ENCODE measurements at places on chromosomes 3 and 15.
A peak's percentile ranks its signal among the peaks of the same experiment; 100 is the strongest.

DNA sequence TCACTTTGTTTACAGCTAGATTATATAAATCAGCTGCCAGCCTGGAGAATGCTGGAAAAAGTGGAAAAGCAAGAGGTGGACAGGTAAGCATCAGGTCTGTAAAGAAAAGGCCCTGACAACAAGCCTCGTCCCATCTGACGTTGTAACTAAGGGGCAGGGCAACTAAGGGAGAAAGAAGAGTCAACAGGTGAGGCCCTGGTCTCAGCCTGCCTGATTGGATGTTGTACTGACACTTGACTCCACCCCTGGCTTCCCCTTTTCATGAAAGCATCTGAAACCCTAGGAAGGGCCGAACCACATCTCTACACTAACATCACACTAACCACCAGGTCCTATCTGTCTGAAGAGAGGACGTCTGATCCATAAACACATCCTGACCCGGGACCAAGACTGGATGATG is 357.6 kb upstream of the CFAP20DC start:
- DNase-seq = no peak

- no peak for DNase-seq
Observed at GRCh38 chr15:92102395-92102755, 248.9 kb downstream of the SLCO3A1 start.

DNA sequence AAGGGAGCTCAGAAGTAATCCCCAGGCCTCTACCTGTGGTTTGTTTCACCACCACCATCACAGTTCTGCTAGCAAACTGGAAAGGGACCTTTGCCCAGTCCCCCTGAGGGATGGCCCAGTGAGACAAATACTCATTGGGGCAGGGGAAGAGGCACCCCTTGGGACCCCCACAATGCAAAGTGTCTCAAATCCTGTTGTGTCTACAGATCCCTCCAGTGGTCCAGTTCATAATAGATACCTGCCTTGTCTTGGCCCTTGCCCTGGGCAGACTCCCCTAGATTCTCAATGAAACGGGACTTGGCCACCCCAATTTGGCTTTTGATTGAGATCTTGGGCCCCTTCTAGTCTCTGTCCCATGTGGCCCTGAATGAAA is 43.8 kb upstream of the RAB6B start:
- no peak for DNase-seq

- no peak for DNase-seq
Observed at GRCh38 chr15:52164631-52165265, 26.4 kb downstream of the GNB5 start.

DNA sequence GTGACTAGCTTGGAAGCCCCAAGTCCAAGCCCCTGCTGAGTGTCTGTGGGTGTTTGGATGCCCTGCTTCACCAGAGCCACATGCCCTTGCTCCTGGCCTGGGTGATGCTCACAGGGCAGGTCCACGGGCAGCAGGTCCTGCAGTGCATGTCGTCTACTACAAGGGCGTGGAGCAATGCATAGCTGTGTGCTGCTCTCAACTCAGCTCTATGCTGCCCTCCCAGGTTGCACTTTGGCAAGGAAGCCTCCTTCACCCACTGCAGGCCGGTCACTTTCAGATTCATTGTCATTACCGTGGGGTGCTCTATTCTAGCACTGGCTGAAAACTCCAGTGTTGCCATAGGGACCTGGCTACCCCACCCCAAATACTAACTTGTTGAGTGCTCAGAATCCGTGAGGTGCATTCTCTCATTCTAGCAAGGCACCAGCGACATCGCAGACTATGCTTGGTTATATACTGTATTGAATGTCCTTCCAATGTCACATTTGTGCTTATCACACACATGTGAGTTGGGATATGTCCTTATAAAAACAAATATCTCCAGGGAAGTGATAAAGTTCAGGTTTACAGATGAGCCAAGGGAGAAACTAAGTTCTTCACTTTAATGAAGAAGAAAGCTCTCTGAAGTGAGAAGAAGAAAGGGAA is 51.8 kb downstream of the GRAMD1C start:
- no peak for DNase-seq

- peak; percentile 51 for DNase-seq
Observed at GRCh38 chr3:155683344-155683720, 61.5 kb downstream of the PLCH1 start.

- DNase-seq = peak; percentile 42
Observed at GRCh38 chr15:101455291-101456025, 34.0 kb downstream of the PCSK6 start.

- peak; percentile 84 for DNase-seq
Observed at GRCh38 chr3:134366928-134367811, 7.1 kb downstream of the AMOTL2 start.

DNA sequence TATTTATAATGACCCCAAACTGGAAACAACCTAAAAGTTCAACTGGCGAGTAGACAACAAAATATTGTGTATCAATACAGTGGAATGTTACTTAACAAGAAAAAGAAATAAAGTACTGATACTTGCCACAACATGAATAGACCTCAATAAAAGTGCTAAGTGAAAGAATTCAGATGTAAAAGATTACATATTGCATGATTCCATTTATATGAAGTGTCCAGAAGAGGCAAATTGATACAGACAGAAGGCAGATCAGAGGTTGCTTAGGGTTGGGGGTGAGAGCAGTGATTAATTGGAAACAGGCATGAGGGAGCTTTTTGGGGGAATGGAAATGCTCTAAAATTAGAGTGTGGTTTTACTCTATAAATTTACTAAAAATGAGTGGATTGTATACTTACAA is 183.3 kb downstream of the SATB1 start:
- no peak for DNase-seq

- DNase-seq = no peak
Observed at GRCh38 chr3:116150655-116151167, 294.6 kb downstream of the LSAMP start.

GRCh38 chr3:2354702-2355101 is 256.0 kb downstream of the CNTN4 start:
- no peak for DNase-seq

GRCh38 chr3:114872050-114872449 is 275.0 kb downstream of the ZBTB20 start:
- no peak for DNase-seq

DNA sequence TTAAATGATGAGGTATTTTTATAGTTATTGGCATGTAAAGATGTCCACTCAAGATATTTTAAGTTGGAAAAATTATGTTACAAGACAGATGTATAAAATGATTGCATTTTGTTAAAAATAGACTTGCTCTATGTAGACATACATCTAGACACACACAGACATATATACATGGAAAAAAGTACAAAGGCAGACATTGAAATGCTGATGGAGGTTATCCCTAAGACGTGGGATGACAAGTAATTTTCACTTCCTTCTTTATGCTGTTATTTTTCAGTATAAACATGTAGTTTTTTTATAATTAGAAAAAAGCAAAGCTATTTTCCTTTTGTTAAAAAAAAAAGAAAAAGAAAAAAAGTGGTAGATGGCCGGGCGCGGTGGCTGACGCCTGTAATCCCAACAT is 7.2 kb downstream of the HOMER2 start:
- DNase-seq = no peak

DNA sequence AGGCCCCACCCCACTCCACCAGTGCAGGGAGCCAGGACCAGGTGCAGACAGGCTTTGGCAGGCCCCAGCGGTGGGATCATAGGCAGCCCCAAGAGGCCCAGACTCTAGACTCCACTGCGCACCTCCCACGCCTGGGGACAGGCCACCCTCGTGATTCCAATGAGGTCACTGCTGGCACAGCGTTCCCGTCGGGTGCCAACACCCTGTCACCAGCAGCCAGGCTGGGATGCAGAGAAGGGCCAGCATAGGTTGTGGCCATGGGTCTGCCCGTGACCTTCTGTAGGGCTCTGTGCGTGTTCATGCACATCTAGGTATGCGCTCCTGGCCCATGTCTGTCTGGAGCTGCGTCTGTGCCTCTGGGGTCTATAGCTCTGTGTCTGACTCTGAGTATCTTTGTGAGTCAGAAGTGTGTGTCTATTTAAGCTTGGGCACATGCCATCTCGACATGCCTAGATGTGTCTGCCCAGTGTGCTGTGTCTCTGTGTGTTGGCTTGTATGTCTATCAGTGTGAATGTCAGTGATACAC is 13.0 kb downstream of the VIPR1 start:
- DNase-seq = peak; percentile 72

DNA sequence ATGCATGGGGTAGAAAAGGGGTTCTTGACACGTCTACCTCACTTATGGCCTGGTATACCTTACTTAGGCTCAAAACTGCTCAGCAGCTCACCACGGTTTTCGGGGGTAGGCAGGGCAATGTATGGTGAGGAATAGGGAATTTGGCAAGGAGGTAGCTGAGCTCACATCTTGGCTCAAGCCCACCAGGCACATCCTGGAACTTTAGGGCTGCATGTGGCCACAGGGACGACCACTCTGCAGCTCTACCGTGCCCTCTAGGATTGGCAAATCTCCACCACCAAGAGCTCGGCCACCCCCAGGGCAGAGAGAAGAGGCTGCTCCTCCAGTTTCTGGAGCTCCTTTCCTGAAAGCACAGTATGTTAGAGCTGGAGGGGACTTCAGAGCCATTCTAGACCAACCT is 69.7 kb downstream of the MRPL46 start:
- DNase-seq = no peak

DNA sequence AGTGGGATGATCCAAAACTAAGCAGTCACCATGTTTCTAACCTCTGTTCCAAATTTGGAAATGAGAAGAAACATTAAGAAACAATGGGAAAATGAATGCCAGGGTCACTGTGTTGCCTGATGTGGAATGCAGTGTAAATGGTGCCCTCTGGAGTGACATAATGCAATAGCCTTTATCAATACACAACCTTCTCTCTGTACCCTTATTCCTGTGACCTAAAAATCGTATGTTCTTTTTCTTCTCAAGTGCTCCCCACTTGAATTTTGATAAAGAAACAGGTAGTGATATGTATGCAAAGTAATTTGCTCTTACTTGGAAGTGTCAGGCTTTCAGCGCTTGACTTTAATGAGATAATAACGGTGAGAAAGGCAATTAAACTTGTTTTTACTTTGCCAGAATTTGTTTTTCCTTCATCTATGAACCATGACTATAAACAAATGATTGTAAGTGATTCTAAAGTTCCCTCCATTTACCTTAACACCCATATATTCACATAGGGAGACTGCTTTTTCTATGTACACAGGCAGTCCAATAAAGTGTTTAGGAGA is 145.8 kb upstream of the THRB start:
- DNase-seq = no peak

DNA sequence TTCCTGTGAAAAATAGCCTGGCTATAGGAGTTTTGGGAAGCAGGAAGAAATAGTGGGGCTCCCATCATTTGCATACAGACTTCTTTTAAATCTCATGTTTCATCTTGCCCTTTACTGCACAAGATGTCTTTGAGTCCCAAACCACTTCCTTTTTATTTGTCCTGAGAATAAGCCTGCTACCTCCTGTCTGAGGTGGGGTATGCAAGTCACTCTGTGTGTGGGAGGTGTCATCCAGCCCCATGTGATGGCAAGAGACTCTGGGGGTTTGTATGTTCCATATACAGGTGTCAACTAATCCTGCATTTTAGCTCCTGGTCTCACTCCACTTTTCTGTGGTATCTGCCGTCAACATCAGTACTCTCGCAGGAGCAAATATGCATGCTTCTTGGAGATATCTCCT is 102.0 kb downstream of the OTOL1 start:
- no peak for DNase-seq

DNA sequence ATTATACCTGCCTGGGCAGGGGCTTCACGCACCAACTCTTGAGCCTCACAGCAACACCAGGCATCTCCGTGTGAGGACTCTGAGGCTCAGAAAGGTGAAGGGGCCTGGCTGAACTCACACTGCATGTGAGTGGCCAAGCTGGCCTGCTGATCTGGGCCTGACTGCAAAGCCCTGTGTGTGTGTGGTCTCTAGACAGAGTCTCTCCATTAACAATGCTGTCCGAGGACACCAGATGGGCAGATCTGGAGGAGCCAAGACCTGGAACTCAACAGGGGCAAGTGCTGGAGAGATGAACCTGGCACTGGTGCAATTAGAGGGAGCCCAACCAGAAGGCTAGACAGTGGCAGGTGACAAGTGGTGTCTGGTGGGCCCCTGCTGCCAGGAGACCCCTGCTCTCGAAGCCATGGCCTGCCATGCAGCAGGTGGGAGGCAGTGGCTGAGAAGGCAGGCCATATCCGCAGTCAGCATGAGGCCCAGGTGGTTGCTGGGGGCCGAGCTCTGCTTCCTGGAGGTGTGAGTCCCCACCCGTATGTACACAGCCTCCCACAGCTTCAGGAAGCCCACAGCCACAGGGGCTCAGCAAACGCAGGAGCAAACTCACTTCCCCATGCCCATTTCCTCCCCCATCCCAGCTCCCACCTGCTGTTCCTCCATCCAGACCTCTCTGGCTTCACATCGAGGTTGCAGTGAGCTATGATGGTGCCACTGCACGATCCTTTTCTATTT is 39.0 kb downstream of the CYP11A1 start:
- no peak for DNase-seq

DNA sequence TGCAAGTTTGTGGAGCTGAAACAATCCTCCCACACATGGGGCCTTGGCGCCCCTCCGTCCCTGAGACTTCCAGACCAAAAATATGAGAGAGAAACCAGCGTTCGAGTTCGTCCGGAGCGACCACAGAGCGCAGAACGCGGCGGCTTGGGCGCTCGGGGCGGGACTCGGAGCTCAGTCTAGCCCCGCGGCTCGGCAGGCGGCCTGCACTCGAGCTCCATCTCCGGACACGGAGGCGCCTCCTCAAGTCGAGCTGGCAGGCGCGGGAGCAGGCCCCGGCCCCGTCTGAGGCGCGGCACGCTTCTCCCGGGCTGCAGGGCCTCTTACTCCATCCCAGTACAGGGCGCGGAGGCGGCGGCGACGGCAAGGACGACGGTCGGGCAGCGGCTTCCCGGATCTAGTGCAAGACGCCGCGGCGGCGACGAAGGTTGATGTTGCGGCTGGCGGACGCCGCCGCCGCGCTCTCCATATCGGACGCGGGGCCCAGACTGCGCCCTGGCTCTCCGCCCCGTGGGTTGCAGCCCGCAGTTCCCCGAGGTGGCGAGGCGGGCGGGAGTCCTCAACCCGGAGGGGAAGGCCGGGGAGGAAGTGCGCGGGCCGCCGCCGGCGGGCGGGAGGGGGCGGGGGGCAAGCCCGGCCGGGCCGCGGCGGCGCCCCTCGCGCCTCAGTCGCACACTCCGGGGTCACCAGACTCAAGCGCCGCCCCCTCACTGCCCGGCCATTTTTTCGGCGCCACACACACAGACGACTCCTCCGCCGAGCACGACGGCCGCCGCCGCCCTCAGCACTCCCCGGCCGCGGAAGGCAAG is 674 bp downstream of the MSL2 start:
- DNase-seq = peak; percentile 82

GRCh38 chr3:11077466-11077865 is 76.8 kb upstream of the HRH1 start:
- no peak for DNase-seq
